Activated CD8-positive, alpha-beta memory T cell treated with anti-CD3 and anti-CD28 coated beads, Interleukin-2, amount 10 ng/mL, durations not matched to agents 7 days and 5 days (primary cell): ENCODE measurements at places on chromosomes 2 and 18.

GRCh38 chr2:221129657-221130056 is 442.4 kb downstream of the EPHA4 start:
- H3K4me3 ChIP-seq: no peak overlapping the region
- H3K27me3 ChIP-seq: no peaks in the 10 kb centered on the region
- H3K4me1 ChIP-seq: peaks cover 1% of the 10 kb centered on the region
- H3K27ac ChIP-seq: no peak overlapping the region

DNA sequence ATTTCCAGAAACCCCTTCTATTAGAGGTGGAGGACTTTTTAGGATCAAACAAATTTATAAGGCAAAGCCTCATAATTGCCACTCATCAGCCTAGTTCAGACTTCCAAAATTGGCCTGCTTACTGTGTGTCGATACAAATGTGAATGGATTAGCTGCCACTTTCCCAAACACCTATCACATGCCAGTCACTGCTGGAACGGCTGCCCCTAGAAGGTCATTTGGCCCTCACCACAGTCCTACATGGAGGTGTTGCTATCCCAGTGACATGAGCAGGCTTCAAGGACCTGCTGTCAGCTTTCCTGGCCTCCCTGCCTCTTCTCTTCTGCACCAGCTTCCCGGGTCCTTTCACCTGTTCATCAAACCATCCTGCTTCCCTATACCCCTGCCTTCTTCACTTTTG is 279.2 kb upstream of the SKOR2 start:
- H3K27me3 ChIP-seq: peaks cover 28% of the 10 kb centered on the region
- H3K4me1 ChIP-seq: no peaks in the 10 kb centered on the region
- no peak for DNase-seq

DNA sequence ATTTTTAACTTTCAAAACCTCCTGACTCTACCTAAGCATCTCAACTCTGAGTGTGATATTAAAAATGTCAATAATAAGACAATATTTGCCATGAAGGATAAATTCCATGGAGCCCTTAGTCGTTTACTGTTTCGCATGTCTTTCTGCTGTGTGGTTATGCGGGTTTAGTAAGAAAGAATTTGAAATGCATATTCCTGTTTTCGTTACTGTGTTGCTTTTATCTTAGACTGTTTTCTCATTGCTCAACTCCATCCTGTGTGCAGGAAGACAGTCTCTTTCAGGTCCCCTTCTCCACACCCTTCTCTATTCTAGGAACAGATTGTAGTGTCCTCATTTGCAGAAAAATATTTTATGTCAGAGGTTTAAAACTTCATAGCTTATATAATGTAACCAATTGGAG is 82.5 kb upstream of the MAP3K20 start:
- peaks cover 52% of the 10 kb centered on the region for H3K27me3 ChIP-seq
- no peak overlapping the region for H3K4me3 ChIP-seq
- no peak overlapping the region for H3K27ac ChIP-seq
- H3K4me1 ChIP-seq: no peaks in the 10 kb centered on the region
- DNase-seq: no peak
- H3K36me3 ChIP-seq: no peaks in the 10 kb centered on the region

GRCh38 chr2:240626531-240627300 is 1.4 kb downstream of the GPR35 start:
- H3K36me3 ChIP-seq: peaks cover 25% of the 10 kb centered on the region
- H3K4me3 ChIP-seq: peak overlapping the region; percentile 72
- peak; percentile 75 for DNase-seq
- H3K27ac ChIP-seq: peak overlapping the region; percentile 88

GRCh38 chr2:66539452-66539851 is 104.5 kb downstream of the MEIS1 start:
- H3K4me1 ChIP-seq: no peaks in the 10 kb centered on the region
- H3K27ac ChIP-seq: no peak overlapping the region
- no peaks in the 10 kb centered on the region for H3K27me3 ChIP-seq
- H3K36me3 ChIP-seq: no peaks in the 10 kb centered on the region
- no peak overlapping the region for H3K4me3 ChIP-seq
